ENCODE measurements at places on chromosomes 7 and 10. TPM values are rescaled to one million over a fixed set of nuclear protein-coding genes. Genes with fewer than 3 reads are reported as not detected.

The NUTM2B gene
- total RNA-seq = 1.5 TPM

The LSM5 gene
- total RNA-seq = 29.9 TPM

The PKD2L1 gene
- total RNA-seq = not detected

The TPK1 gene
- 2.6 TPM for total RNA-seq

The OR2A7 gene
- 1.9 TPM for total RNA-seq

The PVRIG gene
- total RNA-seq = 0.26 TPM

DNA sequence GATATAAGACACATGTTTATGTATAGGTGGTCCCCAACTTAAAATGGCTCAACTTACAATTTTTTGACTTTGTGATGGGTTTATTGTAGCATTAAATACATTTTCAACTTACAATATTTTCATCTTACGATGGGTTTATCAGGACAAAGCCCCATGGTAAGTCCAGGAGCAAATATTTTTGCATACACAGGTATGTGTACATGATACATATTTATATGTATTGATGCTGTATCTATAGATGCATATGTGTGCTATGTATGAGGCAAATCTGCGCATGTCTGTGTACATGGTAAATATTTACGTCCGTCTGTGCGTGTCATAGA, 664 bp upstream of the UBE3C start:
- no peak for DNase-seq

GRCh38 chr7:38367301-38367890, 94.0 kb upstream of the TARP start:
- no peak for DNase-seq

DNA sequence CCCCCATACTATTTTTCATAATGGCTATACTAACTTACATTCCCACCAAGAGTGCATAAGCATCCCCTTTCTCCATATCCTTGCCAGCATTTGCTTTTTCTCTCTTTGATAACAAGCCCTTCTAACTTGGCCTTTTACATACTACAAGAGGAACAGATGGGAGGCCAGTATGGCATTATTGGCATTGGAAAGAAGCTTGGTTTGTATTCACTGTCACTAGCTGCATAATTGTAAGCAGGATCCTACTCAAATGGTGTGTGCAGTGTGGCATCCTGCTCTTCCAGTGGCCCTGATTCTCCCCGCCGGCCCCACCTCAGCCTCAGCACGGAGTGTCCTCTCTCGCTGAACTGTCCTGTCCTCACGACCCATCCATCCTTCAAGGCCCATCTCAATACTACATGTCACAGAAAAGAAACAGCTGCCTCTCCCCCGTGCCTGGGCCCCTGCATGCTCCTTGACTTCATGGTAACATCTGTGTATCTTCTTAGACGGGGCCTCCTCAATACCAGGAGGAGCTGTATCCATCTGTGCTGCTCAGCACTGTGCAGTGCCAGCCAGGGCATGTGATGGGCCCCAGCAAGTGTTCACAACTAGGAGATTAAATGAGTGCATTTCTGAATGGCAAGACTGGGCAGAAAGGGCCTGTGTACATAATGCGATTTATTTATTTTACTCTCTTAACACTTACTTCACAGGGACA, 205.2 kb downstream of the COBL start:
- DNase-seq = no peak

DNA sequence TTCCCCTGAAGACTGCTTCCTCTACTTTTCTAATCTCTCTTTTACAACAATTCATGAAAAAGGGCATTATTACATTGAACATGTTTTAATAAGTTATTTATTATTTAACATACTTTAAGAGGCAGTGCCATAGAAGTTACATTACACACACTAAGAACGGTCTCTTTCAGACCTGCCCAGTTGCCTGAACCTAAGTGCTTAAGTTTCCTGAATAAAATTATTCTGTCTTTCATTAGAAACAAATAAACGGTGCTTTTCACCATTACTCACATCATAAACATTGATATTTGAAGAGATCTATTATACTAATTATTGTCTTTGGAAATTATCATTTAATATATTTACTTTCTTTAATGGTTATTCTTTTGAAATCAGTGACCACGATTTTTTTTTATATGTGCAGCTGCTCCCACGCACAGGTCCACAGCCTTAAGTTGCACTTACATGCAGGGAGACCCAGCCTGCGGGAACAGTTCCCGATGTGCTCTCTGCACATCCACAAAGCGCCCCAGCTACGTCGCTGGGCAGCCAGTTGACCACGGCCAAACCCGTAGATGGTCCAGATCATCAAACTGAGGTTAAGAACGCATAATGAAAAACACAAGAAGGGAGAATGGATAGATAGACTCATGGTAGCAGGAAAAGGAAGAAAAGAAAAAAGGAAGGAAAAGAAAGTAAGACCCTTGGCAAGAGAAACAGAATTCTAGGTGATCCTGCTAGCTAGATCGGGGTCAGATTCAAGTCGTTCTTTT, 437.0 kb upstream of the MGMT start:
- DNase-seq = no peak

- DNase-seq = no peak
Observed at GRCh38 chr10:16795410-16796073, 21.7 kb downstream of the RSU1 start.

GRCh38 chr10:62853710-62854109, 37.5 kb upstream of the EGR2 start:
- no peak for DNase-seq

DNA sequence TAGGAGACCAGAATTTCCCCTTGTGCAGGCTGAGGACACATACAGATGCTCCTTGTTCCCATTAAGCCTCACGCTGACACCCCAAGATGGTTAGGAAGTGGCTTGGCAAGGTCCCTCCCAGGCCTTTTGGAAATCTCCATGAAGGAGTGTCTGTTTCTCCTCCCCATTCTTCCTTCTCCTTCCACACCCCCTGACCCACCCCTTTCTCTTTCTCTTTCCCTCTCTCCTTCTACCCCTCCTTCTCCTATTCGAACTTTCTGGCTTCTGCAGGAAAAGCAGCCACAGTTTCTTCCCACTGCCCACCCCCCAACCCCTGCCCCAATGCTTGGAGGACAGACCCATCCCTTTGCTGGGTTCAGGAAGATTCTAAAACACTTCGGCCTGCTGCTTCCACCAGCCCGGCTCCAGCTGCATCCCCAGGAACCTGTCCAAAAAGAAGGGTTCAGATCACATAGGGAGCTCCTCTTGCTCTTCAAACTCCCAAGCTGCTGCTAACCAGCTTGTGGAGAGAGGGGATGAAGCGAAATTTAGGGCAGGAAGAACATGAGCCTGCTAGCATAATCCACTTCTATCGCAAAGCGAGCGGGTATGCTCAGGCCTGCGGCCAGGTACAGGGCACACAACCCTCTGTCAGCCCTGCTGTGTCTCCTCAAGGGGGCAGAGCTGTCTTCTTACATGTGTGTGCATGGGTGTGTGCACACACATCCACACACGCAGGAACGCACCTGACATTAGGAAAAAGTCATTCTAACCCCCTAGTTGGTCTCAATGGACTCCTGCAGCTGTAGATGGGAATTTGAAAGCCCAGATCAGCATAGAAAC, 80.4 kb downstream of the PPP1R3C start:
- no peak for DNase-seq

DNA sequence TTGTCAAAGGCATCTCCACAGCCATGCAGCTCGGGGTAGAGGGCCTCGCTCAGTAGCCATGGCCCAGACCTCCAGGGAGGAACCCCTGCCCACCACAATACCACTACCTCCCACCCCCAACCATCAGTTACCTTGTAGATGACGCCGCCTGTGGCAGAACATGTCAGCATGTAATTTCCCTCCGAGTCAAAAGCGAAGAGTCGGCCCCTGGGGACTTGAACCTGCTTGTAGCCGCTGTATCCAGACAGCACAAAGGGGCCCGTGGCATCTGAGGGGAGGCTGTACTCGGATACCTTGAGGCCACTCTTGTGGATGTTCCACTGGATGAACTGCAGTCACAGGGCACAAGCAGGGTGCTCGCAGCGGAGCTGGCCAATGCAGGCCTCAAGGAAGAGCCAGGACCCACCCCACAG, 16.3 kb upstream of the CYREN start:
- DNase-seq = no peak

- no peak for DNase-seq
Observed at GRCh38 chr7:139718859-139719258, 58.9 kb downstream of the HIPK2 start.

- DNase-seq = no peak
Observed at GRCh38 chr10:124546957-124547646, 85.5 kb downstream of the LHPP start.

- no peak for DNase-seq
Observed at GRCh38 chr10:72563327-72563932, 62.4 kb downstream of the MICU1 start.

- no peak for DNase-seq
Observed at GRCh38 chr10:31926160-31926559, 2.5 kb downstream of the ARHGAP12 start.

DNA sequence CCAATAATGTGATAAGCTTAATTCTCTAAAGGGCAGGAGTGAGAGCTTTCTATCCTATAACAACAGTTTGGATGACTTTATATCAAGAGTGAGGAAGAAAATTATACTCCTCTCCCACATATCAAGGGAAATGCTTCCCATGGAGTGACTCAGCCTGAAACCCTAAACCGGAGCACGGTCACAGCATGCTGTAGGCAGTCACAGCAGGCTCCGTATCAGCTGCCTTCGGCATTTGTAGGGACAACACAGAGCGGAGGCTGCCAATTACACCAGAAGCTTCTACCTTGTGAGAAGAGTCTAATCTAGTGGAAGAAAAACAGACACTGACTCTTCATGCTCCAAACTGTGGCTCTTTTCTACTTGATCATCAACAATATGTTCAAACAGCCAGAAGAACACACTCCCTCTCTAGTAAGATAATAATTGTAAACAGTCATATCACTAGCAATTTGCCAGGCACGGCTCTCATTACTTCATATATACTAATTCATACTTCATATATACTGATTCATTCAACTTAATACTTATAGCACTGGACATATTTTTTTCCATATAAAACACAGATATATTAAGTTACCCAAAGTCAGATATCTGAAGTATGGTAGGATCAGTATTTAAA, 65.9 kb downstream of the DGKB start:
- no peak for DNase-seq

DNA sequence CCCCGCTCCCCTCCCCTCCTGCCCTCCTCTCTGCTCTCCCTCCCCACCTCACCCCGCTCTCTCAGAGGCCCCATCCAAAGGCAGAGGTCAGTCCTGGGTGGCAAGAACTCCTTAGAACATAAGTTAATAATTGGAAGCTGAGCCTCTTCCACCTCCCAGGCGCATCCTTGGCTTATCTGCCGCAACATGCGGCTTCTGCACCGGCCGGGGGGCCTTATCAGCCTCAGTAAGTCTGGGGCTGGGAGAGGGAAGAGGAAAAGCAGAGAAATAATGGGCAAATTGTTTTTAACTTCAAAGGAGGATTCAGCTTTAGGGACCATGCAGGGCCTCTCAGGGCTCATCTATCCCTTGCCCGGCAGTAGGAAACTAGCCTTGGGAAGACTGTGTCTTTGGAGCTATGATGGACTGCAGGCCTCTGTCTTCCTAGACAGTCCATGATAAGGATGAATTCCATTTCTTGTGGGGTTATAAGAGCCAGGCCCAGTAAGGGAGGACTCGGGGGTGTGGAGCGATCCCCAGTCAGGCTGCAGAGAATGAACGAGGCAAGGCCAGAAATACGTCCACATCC, 411.6 kb downstream of the PLXNA4 start:
- no peak for DNase-seq

DNA sequence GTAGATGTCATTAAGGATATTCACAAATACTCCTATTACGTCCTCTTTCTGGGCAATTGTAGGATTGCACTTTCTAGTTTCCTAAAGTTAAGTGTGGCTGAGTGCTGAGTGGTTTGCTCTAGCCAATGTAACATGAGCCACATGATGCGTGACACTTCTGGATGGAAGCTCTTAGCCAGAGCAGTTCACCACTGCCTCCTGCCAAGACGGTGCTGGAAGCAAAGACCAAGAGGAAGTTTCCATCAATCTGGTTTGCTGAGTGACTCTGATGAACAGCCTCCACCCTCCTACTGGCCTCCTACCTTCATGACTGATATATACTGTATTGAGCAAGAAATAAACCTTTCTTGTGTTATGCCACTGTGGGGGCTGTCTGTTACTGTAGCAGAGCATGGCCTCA, 318.1 kb downstream of the KCNMA1 start:
- DNase-seq = no peak

DNA sequence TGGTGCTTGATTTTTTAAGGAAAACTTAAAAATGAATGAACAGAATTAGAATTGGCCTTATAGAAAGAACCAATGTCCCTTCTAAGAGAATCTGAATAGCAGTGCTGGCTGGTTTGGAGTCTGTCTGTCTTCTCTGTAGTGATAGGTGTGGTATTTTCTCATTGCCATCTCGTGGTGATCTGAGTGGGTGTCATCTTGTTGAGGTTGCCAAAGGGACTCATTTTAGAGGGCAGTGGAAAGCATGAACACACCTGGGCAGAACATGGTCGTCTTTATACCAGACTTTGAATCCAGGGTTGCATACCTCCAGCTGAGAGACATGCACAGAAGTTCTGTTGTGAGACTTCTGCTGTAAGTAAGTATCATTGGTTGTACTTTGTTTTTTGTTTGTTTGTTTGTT, 15.8 kb downstream of the CUL1 start:
- no peak for DNase-seq

GRCh38 chr10:85157206-85157605, 828.8 kb downstream of the CCSER2 start:
- no peak for DNase-seq

DNA sequence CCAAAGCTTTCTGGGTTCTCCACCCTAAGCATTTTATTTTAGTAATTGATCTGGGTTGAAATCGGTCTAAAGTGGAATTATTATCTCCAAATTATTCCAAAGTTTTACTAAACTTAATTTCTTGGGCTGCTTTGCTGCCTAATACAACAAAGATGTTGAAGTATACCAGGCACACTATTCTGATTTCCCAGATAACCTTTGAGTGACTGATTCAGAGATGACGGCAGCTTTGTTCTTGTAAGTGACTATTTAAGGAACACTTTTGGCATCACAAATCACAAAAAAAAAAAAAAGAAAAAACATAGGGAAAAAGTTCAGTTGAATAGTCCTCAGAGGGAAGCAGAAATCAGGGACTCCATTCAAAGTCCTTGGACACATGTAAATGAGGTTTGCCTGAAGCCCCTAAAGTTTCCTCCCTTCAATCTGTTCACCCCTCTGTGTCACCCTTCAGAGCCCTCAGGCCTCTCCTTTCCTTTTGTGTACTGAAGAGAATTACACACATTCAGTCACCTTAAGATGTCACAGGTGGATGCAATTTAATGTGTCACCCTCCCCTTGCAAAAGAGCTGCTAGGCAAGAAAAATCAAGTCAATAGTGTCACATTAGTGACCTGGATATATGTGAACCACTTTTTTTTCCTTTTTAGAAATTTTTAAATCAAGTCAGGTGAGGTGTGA, 81.5 kb downstream of the RTKN2 start:
- no peak for DNase-seq

GRCh38 chr7:95686109-95686508, 86.2 kb upstream of the DYNC1I1 start:
- DNase-seq = no peak

GRCh38 chr7:91653286-91653685, 227.2 kb downstream of the MTERF1 start:
- DNase-seq = no peak

GRCh38 chr7:29401769-29402168, 161.9 kb upstream of the PRR15 start:
- no peak for DNase-seq

Measured in esophagus squamous epithelium (tissue), 5 donors.